ENCODE measurements at places on chromosomes 7 and 10. TPM values are rescaled to one million over a fixed set of nuclear protein-coding genes. Genes with fewer than 3 reads are reported as not detected.

- no peak for DNase-seq
Measured at GRCh38 chr10:114387784-114388183, 16.5 kb downstream of the AFAP1L2 start.

DNA sequence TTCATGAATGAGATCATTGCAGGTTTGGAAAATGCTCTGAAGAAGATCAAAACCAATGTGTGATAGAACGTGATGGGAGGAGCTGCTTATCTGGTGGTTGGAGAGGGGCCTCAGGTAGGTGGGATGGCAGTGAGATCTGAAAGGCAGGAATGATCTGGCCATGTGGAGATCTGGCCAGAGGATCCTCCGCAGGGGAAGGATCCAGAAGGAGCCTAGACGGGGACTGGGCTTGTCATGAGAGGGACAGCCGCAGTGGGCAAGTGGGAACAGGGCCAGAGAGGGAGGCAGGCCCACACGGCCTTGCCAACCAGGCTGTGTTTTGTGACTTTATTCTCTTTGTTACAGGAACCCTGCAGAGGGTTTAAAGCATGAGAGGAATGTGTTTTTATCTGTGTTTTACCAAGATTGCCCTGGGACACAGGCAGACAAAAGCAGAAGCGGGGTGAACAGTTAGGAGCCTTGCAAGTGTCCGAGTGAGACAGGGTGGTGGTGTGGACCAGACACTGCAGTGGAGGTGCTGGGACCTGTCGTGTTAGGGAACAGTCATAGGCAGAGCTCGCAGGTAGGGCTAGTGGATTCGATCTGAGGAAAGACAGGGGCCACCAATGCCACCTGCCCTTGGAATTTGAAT is 66.6 kb downstream of the TLL2 start:
- no peak for DNase-seq

DNA sequence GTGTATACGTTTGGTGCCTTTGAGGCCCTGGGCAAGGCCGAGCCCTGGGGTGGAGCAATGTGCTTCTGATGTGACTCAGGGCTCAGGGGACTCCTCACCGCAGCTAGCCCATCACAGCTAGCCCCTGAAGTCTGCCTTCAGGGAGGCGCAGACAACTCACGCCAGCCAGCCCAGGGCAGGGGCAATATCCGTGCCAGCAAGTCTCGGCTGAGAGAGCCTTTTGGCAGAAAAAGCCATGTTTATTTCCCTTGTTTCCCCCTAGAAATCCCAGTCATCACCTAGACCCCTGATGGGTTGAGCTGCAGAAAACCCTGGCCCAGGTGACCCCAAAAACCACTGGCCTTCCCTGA is 90.4 kb downstream of the CHST15 start:
- DNase-seq, result no peak

- peak; percentile 59 for DNase-seq
Measured at GRCh38 chr10:6300106-6300783, 97.5 kb downstream of the PFKFB3 start.

DNA sequence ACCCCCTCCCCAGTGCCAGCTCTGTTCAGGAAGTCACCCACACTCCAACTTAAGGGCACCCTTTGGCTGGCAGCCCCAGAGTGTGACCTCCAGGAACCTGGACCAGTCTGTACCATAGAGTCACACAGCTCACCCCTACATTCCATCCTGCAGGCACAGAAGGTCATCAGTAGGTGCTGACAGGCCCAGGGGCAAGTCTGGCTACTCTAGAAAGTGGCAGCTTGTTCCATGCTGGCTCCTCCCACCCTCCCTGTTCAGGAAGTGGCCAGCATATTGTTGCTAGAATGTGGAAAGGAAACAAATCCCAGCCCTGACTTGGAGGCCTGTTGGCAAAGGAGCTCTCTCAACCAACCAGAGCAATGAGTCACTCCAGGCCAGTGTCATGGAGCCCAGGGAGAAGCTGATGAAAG is 3.2 kb upstream of the NCOA4 start:
- no peak for DNase-seq

DNA sequence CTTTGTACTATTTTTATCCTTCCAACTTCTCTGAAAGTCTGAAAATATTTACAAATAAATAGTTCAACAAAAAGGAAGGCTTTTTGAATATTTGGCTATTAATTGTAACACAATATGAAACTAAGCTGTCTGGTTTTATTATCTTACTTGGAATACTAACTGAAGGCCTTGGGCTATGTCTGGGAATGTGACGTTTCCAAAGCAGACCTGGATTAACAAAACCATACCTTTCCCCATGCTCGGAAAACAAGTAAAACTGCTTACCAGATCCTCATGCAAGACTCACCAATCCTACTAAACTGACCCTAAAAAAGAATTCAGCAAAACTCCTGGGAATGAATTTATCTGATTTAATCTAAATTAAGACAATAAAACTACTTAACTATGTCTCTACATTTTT is 116.4 kb downstream of the ATE1 start:
- no peak for DNase-seq

- no peak for DNase-seq
Measured at GRCh38 chr10:131928248-131929095, 27.7 kb downstream of the PPP2R2D start.

GRCh38 chr7:50714857-50715256 is 67.8 kb downstream of the GRB10 start:
- DNase-seq, result no peak

DNA sequence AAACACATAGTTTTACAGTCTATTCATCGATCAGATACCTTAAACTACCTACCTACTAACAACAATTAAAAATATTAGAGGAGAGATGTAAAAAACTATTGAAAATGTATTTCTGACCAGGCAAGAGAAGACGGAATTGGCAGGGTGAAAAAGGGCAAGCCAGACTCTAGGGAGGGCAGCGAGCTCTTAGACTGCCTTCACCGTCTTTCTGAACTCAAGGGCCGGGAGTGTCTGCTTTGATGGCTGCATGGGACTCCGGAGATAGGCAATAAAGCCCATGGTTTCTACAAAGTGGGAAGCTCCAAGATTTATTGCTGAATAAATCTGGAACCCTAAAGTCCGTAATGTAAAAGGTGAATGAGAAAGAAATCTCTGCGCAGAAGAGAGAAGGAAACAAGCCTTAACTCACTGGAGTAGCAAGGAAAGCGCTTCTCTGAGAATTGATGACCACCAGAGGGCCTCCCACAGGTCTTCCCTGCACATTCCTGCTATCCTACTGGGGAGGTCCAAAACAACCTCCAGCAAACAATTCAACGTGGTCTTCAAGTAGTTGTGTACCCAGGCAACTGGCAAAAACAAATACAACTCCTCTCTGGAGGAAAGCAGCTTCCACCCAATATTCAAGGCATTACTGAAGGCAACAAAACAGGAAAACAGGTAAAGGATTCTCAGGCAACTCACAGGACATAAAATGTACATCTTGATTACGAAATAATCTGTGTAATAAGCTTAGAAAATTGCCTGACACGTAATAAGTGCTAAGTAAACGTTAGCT is 181.3 kb downstream of the SDK1 start:
- no peak for DNase-seq

DNA sequence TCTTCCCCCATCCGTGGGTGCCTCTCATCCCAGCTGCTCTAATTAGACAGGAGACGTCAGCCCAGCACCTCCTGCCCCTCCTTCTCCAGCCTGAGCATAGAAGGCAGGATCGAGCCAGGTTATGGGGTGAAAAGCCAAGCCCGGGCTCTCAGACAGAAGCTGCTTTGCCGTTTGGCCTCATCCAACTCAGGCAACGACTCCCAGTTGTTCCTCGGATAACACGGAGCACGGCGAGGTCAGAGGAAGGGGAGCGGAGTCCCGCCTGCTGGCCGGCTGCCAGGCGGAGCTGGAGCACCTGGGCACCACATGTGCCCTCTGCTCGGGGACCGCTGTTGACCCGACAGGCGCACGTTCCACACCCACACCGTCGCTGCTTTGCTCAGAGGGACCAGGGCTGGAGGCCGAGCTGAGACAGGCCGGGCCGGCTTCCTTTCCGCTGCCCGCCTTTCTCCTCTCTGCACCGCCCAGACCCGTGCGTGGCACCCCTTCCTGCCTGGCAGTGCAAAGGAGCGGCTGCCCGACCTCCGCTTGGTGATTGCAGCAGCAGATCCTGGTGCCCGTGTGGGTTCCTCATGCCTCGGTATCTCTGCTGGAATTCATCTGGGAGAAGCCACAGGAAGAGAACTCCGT is 21.6 kb upstream of the UNCX start:
- no peak for DNase-seq

- peak; percentile 2 for DNase-seq
Measured at GRCh38 chr10:126910196-126910595, 5.0 kb downstream of the DOCK1 start.

DNA sequence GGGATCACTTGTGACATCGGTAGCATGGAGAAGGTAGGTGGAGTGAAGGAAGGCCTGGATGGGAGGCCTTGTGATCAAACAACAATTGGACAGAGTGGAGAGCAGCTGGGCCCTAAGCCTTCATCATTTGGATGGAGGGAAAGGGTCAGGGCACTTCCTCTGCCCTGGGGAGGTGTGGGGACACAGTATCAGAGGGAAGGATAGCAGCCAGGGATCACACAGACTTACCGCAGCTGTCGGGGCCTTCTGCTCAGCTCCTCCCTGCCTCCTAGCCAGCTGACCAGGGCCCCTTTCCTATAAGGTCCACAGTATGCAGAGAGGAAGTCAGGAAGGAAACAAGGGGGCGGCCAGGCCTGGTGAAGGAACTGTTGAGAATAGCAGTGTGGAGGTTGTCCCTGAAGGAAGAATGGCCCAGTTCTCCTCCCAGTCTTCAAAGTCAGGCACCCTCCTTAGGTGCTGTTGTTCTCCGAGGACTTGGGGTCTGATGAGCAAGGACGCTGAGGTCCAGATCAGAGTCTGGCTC is 62.1 kb downstream of the ABCC2 start:
- no peak for DNase-seq

- DNase-seq, result no peak
Measured at GRCh38 chr7:40538281-40538680, 403.5 kb downstream of the SUGCT start.

- no peak for DNase-seq
Measured at GRCh38 chr10:130956251-130956650, 355.3 kb downstream of the TCERG1L start.

GRCh38 chr10:9091530-9092093 is 1037.1 kb downstream of the GATA3 start:
- no peak for DNase-seq

DNA sequence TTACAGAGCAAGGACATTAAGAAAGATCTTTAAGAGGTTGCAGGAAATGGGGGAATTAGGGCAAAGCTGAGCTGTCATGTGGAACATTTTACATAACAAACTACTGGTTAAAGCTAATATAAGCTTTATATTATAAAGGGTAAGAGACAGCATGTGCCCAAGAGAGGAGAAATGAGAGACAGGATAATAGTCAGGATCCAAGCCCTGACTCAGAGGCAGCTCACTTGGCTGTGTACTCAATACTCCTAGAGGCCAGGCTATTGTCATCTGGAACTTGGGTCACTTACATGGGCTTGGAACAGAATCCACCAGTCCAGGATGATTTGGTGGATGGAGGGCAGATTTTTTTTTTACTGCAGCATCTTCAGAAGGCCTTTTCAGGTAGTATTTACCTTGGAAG is 418.6 kb upstream of the ZMIZ1 start:
- DNase-seq, result no peak

GRCh38 chr7:115297656-115298055 is 375.8 kb downstream of the MDFIC start:
- DNase-seq, result peak; percentile 42

GRCh38 chr7:106588422-106589197 is 72.3 kb downstream of the CCDC71L start:
- DNase-seq, result no peak

DNA sequence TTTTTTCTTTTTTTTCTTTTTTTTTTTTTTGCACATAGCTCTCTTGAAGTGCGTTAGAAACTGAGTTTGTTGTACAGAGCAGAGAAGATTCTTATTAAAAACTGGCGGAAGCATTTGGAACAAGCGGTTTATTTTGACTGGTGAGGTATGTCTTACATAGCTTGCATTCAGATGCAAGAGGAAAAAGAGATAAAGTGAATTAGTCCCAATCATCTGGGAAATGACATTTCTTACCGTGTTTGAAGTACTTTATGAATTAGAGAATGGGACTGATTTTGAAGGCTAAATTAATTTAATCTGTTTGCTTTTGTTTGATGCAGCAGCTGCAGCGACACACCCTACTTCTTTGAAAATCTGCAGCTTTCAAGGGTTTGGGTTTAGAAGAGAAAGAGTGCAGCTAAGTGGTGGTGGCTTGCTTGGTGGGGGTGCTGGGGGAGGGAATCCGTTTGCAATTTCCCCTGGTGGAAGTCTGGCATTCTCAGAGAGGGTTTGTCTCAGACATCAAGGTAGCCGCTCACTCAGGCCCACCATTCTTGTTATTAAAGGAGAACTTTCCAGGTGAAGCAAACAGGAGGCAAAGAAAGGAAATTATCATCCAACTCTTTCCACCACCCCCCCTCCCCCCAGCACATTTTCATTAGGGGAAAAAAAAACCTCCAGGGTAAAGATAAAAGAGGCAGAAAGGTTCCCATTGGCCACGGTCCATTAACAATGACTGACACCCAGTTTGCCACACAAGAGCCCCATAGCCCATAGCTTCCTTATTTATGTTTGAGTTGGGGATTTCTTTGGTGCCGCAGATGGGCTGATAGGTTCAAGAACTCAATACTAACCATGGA is 231.7 kb downstream of the SKIDA1 start:
- no peak for DNase-seq

DNA sequence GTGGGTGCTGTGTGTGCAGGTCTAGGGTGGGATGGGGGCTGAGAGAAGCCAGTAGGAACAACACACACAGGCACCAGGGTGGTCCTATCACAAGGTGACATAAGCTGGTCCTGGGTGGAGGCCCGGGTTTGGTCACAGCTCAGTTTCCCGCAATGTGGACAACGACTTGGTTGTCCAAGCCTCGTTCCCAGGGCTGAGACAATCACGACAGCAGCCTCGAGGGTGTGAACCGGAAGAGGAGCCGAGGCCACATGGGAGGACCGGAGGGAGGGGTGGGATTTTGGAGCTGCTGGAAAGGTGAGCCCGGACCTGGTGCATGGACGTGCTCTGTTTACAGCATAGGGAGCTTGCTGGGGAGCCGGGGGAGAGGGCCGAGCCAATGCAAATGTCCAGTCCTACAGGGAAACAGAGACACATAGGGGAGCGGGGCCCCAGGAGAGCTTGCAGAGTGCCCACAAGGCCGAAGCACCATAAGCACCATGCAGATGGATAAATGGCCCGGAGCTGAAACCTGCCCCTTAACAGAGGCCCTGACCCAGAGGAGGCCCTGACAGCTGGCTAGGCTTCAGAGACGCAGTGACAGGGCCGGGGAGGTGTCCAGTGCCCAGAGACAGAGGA is 92.8 kb downstream of the PRKAG2 start:
- DNase-seq, result peak; percentile 38

Gene CREB5
- total RNA-seq, result 27.1 TPM

Gene OR6B1
- not detected for total RNA-seq

Gene NPFFR1
- total RNA-seq, result 0.03 TPM

Gene HABP2
- total RNA-seq, result not detected

Gene KCNH2
- total RNA-seq, result 2.4 TPM

Gene SPOCK2
- total RNA-seq, result 4.5 TPM

Gene ARHGAP22
- total RNA-seq, result 19.1 TPM

Gene GRID2IP
- total RNA-seq, result 0.39 TPM

Gene ARL5B
- 17.6 TPM for total RNA-seq
